ENCODE measurements at places on chromosomes 11 and 22. TPM values are rescaled to one million over a fixed set of nuclear protein-coding genes. Genes with fewer than 3 reads are reported as not detected.
A peak's percentile ranks its signal among the peaks of the same experiment; 100 is the strongest.

GRCh38 chr11:72001834-72002591 lies 3.3 kb downstream of the IL18BP start:
- DNase-seq, result peak; percentile 54

DNA sequence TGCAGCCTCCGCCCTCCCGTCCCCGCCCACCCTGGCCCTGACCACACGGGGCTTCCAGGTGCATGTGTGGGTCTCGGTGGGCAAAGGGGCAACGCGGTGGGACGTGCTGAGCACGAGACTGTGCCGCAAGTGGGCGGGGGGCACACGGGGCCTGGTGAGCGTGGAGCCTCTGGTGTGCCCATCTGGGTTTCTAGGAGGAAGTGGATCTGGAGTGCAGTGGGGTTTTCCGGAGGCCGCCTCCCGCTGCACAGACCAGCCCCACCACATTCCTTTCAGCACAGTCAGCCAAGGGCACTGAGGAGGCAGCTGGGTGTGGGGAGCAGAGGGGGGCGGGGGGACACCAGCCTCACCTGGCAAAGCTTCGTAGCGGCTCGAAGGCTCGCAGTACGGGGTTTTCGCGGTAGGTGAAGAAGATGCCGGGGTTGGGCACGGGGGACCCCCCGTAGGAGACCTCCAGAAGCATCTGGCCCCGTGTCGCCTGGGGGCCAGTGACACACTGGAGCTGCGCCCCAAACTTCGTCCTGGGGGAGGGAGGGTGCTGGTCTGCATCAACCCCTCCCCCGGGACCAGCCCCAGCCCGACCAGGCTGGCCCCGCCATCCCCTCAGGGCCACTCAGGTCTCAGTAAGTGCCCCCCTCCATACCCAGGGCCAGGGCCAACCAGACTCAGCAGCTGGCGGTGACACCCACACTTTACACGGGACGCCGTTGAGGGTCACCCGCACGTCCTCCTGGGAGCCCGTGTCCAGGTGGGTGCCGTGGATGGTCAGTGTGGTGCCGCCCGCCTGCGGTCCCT lies 12.4 kb upstream of the MAPK11 start:
- no peak for DNase-seq

DNA sequence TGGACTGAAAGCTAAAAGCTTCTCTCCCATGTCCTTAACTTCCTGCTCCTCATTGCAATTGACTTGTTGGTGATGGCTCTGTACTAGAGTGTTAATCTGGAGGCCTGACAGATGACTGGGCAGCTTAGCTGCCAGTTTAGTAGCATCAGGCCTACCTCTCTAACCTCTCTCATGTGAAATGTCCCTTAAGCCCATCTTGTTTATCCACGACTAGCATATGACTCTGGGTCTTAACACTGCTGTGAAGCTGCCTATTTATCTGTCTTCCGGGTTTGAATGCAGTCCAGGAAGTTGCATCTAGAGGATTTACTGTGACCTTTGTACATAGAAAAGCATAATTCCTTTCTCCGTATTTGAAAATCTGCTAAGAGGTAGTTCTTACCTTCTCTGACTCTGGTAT lies 85.3 kb upstream of the HORMAD2 start:
- no peak for DNase-seq

GRCh38 chr11:113446112-113446511 lies 29.1 kb downstream of the DRD2 start:
- no peak for DNase-seq

- no peak for DNase-seq
Measured at GRCh38 chr11:803770-804598, 1.0 kb downstream of the PIDD1 start.

DNA sequence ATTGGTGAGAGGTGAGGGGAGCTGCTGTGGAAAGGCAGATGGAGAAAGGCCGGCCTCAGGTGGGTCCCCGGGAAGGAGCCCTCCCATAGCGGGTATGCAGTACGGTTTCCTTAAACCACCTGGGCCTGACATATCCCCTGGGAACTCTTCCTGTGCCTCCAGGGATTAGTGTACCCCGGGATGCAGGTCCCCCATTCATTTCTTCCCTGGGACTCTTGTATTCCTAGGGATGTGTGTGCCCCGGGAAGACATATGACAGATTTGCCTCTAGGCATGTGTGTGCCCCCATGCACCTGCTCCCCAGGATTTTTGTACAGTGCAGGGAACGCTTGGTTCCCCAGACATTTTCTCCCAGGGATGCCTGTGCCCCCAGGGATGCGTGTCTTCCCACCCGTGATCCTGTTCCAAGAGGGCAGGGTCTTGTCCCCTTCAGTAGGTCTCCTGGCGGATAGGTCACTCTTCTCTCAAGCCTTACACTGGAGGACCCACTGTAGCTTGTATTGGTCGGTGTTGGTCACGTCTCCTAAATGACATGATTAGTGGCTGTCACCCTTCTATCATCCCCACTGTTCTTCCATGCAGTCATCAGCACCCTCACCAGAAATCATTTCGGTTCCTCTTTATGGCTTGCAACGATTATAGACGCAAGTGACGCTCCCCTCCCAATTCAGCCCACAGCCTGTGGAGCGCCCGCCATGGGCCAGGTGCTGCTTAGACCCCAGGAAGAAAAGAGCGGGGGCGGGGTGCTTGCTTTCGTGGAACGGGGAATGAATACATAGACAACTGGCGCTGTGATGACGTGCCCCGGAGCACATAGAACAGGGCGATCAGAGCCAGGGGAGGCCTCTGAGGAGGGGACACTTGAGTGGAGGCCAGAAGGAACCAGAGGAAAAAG lies 1.3 kb downstream of the PARVB start:
- DNase-seq, result peak; percentile 69

DNA sequence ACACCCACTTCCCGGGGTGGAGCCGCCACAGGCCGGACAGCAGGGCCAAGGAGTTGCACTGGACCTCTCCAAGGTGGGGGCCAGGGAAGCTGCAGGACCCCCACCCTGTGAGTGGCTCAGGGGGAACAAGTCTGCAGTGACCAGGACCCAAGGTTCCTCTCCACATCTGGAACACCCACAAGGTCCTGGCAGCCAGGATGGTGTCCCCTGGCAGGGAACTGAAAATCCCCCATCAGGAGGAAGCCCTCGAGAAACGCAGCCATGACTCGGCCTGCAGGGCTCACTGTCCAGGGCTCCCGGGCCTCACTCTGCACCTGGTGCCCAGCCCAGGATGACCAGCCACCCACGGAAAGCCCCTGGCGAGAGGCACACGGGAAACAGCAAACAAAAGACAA lies 11.5 kb downstream of the RNH1 start:
- DNase-seq, result no peak

DNA sequence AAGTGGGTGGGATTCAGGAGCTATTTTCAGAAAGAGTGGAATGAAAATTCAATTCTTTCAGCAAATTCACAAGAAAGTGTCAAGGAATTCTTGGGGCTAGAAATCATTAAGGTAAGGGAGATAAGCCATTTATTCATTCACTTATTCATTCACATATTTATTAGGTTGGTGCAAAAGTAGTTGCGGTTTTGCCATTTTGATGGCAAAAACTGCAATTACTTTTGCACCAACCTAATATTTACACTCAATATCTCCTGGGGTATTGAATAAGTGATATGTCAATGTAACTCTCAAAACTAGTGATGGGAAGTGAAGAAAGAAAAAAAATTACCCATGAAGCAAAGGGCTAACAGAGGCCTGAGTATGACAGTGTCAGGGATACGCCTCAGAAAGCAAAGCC lies at the start of gene OR10W1:
Gene OR10W1, minus strand, starts transcription at position 119 of the 400 bp plus-strand sequence. CDS start 402 bp downstream, outside the sequence.
- no peak for DNase-seq

GRCh38 chr11:103947546-103947919 lies 88.9 kb upstream of the DDI1 start:
- peak; percentile 63 for DNase-seq

DNA sequence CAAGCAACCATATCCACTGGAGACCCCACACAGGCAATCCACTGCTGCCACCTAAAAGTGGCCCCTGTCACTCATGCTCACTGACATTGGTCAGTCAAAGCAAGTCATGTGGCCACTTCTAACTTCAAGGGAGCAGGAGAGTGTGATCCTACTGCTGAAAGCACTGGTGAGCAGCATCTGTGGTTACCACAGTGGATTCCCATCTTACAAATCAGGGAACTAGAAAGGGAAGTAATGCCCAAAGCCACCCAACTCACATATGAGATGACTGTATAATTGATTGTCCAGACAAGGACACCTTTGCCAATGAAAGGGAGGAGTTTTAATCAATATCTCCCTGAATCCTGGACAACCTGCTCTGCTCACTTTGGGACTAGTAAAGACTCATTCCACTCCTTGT lies 17.7 kb downstream of the RCN1 start:
- DNase-seq, result no peak

- no peak for DNase-seq
Measured at GRCh38 chr22:20951151-20951931, 15.7 kb upstream of the AIFM3 start.

ANO1 gene
- total RNA-seq, result 244 TPM

ISX gene
- not detected for total RNA-seq

ANGPTL5 gene
- total RNA-seq, result not detected

TSPAN18 gene
- 21.3 TPM for total RNA-seq

KCNJ5 gene
- 0.53 TPM for total RNA-seq
